Smooth muscle cell of bladder (primary cell): ENCODE measurements at places on chromosomes 7 and 10. TPM values are rescaled to one million over a fixed set of nuclear protein-coding genes. Genes with fewer than 3 reads are reported as not detected.

CALHM1 gene
- not detected in 2 replicates for total RNA-seq

SPDYE1 gene
- not detected in 2 replicates for total RNA-seq

TEX36 gene
- not detected in 2 replicates for total RNA-seq

RFC2 gene
- 8.8 and 9.5 TPM in 2 replicates for total RNA-seq

ENTPD1 gene
- total RNA-seq = 0.74 and 4.0 TPM in 2 replicates

ATP6V0A4 gene
- total RNA-seq = 0.09 and 0.14 TPM in 2 replicates

TACC2 gene
- 2.3 and 2.7 TPM in 2 replicates for total RNA-seq

KDM7A gene
- 4.8 and 5.7 TPM in 2 replicates for total RNA-seq

DPY19L1 gene
- 40.8 and 47.3 TPM in 2 replicates for total RNA-seq

CAPZA2 gene
- 81.8 and 131 TPM in 2 replicates for total RNA-seq

ACHE gene
- total RNA-seq = not detected in 2 replicates

MAGI2 gene
- 8.2 and 8.5 TPM in 2 replicates for total RNA-seq

HGF gene
- total RNA-seq = 340 and 462 TPM in 2 replicates

TMEM184A gene
- total RNA-seq = 0.09 and 0.14 TPM in 2 replicates

SLC13A1 gene
- not detected in 2 replicates for total RNA-seq

TRIL gene
- 0.71 and 1.3 TPM in 2 replicates for total RNA-seq

EFCAB10 gene
- total RNA-seq = not detected in 2 replicates

GIMAP6 gene
- 0.14 and 0.18 TPM in 2 replicates for total RNA-seq

STK17A gene
- 19.5 and 25.0 TPM in 2 replicates for total RNA-seq

PTPRZ1 gene
- total RNA-seq = not detected in 2 replicates

FLNC gene
- total RNA-seq = 99.0 and 191 TPM in 2 replicates

GPR26 gene
- not detected in 2 replicates for total RNA-seq

GDF10 gene
- 0.14 and 1.2 TPM in 2 replicates for total RNA-seq

PDZD7 gene
- 0.28 and 1.1 TPM in 2 replicates for total RNA-seq

ECHDC3 gene
- 1.6 and 4.4 TPM in 2 replicates for total RNA-seq

FAM171A1 gene
- 10.7 and 19.3 TPM in 2 replicates for total RNA-seq

AVPI1 gene
- 28.0 and 44.7 TPM in 2 replicates for total RNA-seq

LIPF gene
- not detected in 2 replicates for total RNA-seq

HUS1 gene
- 10.7 and 14.7 TPM in 2 replicates for total RNA-seq

MGMT gene
- 27.7 and 39.5 TPM in 2 replicates for total RNA-seq

TRPV6 gene
- total RNA-seq = not detected in 2 replicates

OR2A42 gene
- under 0.01 TPM in 1 of 2 replicates, not detected in the other for total RNA-seq

CDHR1 gene
- under 0.01 TPM in 2 replicates for total RNA-seq

PNLIPRP1 gene
- not detected in 2 replicates for total RNA-seq

FBXL13 gene
- total RNA-seq = 2.3 and 3.1 TPM in 2 replicates

NXPH1 gene
- total RNA-seq = not detected in 2 replicates

ATG9B gene
- 0.37 TPM in 1 of 2 replicates, not detected in the other for total RNA-seq

ANK3 gene
- total RNA-seq = 3.3 and 5.4 TPM in 2 replicates

MAD1L1 gene
- 55.9 and 76.3 TPM in 2 replicates for total RNA-seq
